Erythroblast (primary cell): ENCODE measurements at places on chromosomes 4 and X.

GRCh38 chrX:39756086-39756883, 341.5 kb downstream of the BCOR start:
- DNase-seq, result no peak

DNA sequence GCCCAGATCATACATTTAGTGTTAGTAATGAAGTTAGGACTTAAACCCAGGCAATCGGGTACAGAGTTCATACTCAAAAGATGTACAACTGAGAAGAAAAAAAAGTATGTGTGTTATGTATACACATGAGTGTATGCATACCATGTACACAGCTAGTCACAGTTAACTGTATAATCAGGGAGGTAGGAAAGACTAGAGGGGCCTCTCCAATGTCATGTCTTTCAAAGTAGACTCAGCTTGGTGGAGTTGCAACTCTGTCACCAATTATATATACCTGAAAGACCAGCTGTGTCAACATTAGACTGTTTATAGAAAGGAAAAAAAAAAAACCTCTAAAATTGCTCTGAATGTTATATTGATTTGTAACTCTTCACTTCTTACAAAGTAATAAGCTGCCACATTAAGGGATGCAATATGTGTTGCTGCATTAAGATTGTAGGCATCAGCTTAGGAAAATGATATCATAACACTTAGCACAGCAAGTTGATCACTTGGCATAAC, 167.5 kb downstream of the DCTD start:
- DNase-seq, result no peak

DNA sequence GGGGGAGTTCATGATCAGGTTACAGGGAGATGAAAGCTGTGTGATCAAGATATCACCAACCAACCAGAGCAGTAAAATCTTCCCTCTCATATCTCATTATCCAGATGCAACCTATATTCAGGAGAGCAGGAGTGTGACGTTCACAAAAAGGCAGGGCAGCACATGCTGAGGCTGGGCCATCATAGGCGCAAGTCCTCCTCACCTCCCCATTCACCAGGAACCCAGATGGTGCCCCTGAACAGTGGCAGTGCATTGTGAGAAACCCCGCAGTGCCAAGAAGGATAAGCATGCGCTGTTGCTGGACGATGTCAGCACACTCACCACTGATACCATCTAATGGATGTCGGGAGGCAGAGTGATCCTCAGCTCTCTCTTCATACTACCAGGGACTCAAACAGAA, 170.9 kb downstream of the COL25A1 start:
- no peak for DNase-seq

DNA sequence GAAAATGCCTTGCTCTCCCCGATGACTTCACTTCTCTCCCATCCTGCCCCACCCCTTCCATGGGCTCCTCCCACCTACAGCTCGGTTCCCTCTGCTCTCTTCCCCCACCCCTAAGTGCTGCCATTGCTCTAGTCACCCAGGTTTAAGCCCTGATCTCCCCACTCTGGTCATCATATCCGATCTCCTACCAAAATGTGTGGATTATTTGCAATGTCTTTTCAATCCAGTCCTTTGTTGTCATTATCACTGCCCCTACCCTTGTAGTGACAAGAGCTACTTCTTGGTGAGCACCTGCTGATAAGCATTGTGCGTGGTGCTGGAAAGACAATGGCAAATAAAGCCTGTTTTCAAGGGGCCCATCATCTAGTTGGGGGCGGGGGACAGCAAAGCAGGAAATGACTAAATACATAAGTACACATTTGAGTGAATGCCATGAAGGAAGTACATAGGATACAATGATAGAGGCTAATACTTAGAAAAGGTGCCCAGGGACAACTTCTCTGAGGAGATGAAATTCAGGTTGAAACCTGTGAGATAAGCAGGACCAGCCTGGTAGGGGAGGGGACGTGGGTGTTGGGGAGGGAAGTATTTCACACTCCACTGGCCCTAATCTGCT, 63.8 kb downstream of the DLG3 start:
- no peak for DNase-seq

DNA sequence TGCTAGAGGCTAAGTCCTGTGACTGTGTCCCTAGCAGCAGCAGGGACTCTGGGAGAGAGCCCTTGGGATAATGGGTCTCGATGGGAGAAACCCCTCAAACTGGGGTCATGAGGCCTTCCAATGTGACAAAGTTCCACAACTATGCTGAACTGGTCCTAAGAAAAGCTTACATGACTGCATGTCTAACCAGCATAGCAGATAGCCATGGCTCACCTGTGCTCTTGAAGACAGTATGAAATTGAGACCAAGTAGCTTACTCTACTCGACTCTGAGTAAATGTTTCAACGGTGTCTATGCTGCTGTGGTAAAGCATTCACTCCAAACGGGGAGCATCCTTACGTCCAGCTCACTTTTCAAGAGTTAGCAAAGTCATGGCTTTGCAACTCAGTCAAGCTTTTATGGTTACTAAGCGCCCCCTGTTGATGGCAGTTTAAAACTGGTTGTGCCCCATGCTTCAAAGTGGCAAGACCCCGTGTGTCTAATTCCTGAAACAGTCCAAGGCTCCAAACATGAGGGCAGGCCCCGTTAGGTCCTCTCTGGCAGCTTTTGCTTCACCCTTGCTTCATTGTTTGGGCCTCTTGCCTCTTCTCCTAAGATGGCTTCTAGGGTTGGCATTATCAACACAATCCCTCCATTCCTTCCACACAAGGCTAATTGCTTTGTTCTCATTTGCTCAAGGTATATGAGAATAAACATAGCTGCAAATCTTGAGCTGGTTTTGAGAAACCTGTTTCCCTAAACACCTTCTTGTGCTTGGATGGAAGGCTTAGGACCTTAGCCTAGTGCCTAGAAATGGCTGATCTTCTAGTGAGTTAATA, 46.6 kb downstream of the CCNG2 start:
- peak; percentile 84 for DNase-seq

DNA sequence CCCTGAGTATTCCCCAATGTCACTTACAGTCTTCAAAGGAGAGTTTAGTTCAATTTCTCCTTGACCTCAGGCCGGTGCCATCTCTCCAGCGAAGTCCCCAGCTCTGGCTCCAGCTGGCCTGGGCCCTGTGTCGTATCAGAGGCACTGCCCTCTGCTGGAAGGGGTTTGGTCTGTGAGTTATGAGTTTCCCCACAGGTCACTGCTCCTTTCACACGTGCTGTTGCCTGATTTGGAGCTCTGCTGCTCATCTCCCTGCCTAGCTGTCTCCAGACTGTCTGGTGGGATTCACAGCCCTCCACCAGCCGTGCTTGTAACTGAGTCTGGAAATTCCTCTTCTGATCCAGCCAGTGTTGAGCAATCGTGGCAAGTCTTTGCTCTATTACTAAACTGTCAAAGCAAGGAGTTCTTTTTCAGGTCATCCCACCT, at the start of gene RAP2C:
Gene RAP2C, minus strand, starts transcription at position 105 of the 426 bp plus-strand sequence. CDS start 2,179 bp downstream, outside the sequence.
- peak; percentile 86 for DNase-seq

- no peak for DNase-seq
Measured at GRCh38 chrX:41482154-41482850, 35.2 kb downstream of the NYX start.

- DNase-seq, result no peak
Measured at GRCh38 chr4:120694973-120695372, 227.6 kb downstream of the PRDM5 start.

- no peak for DNase-seq
Measured at GRCh38 chr4:85929961-85930665, 429.7 kb downstream of the MAPK10 start.

DNA sequence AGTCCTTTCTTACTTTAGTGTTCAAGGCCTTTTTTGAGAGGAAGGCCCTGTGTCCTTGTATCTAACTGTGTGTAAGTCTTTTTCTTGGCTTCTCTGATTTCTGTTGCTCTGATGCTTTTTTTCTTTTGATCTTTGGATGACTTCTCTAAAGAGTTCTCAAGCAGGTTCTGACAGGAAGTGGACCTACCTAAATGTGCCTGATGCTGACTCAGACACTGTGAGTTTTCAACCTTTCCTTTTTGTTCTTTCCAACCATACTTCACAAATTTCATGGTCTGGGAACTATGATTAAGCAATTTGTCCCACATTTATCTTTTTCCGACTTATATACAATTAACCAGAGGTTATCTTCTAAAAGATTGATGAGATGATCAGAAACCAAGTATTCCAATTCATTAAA, 96.5 kb downstream of the SYTL5 start:
- no peak for DNase-seq

- DNase-seq, result no peak
Measured at GRCh38 chr4:123083646-123084045, 161.2 kb upstream of the NUDT6 start.
